HT1080 (cell line): ENCODE measurements at places on chromosomes 13 and 19. TPM values are rescaled to one million over a fixed set of nuclear protein-coding genes. Genes with fewer than 3 reads are reported as not detected.
A peak's percentile ranks its signal among the peaks of the same experiment; 100 is the strongest.

GRCh38 chr13:35996360-35996759, 134.8 kb downstream of the DCLK1 start:
- DNase-seq: no peak

- DNase-seq: no peak
These were observed 145.3 kb downstream of the PDS5B start for GRCh38 chr13:32731576-32731975.

DNA sequence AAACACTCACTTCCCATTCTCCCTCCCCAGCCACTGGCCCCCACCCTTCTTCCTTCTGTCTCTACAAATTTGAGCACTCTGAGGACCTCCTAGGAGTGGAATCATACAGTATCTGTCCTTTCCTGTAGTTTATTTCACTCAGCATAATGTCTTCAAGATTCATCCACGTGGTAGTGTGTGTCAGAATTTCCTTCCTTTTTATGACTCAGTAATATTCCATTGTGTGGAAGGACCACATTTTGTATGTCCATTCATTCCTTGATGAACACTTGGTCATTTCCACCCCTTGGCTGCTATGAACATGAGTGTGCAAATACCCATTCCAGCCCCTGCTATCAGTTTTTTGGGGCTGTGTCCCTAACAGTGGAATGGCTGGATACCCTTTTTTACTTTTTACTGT, 9.8 kb downstream of the KLF2 start:
- peak; percentile 28 for DNase-seq

DNA sequence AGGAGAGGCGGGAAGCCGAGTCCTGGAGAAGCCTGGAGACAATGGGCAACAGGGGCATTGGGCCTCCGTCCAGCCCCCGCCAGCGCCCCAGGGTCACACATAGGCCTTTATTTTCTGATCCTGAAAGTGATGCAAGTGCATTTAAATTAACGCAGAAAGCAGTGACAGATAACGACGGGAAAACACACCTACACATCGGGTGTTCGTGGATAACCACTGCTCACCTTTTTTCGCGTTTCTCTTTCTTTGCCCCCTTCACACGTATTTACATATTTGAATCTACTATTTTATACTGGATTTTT, 30.4 kb upstream of the GRTP1 start:
- DNase-seq: no peak

GRCh38 chr13:27977476-27978300, 8.6 kb upstream of the CDX2 start:
- DNase-seq: no peak

DNA sequence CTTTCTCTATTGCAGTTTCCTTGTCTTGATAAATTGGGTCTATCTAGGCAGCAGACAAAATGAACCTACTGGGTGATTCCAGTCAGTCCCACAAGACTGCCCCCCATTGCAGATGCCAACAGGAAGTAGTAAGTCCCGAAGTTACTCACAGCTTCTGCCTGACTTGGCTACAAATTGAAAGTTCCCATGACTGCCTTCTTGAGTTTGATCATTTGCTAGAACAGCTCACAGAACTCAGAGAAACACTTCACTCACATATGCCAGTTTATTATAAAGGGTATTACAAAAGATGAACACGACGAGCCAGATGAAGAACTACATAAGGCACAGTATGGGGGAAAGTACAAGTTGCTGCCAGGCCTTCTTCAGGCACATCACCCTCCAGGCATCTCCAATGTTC, 50.0 kb downstream of the TEX26 start:
- no peak for DNase-seq

DNA sequence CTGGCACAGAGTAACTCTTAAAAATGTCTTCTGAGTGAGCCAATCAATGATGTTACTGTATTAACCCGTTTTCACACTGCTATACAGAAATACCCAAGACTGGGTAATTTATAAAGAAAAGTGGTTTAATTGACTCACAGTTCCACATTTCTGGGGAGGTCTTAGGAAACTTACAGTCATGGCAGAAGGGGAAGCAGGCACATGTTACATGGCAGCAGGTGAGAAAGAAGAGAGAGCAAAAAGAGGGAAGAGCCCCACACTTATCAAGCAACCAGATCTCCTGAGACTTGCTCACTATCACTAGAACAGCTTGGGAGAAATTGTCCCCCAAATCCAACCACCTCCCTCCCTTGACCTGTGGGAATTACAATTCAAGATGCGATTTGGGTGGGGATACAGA, 97.6 kb upstream of the MIR17HG start:
- DNase-seq: no peak

- no peak for DNase-seq
These were observed 270.6 kb downstream of the PCDH20 start for GRCh38 chr13:61144834-61145593.

- no peak for DNase-seq
These were observed 648.7 kb downstream of the UQCRFS1 start for GRCh38 chr19:28563964-28564921.

DNA sequence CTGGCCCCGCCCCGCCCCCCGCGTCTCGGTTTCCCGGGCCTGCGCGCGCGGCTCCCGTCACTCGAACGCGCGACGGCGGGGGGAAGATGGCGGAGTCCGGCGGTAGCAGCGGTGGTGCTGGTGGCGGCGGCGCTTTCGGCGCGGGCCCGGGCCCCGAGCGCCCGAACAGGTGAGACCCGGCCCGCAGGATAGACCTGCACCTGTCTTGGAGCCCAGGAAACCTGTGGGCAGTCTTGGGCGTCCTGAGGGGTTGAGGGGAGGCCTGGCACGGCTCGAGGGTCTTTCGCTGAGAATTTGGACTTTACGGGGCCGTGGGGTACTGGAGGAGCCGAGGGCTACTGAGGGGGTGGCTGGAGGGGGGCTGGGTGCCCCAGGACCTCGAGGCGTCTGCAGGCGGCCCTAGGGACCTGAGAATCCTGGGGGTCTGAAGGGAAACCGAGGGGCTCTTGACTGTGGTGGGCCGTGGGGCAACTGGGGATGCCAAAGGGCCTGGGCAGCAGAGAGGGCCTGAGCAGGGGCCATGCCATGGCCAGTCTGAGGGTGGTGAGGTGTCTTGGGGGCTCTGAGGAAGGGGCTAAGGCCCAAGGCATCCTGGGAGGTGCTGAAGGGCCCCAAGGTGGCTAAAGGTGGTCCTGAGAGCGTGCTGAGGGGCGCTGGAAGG, at the start of gene KLHL26:
Gene KLHL26, plus strand, starts transcription at position 60 of the 661 bp plus-strand sequence. Its CDS starts 27 bp downstream, at position 87.
- no peak for DNase-seq

GRCh38 chr13:80052286-80052685, 288.6 kb downstream of the SPRY2 start:
- no peak for DNase-seq

- DNase-seq: no peak
These were observed 11.8 kb downstream of the FXYD5 start for GRCh38 chr19:35166100-35167063.

GRCh38 chr19:42281146-42281826, 12.2 kb downstream of the CIC start:
- peak; percentile 67 for DNase-seq

DNA sequence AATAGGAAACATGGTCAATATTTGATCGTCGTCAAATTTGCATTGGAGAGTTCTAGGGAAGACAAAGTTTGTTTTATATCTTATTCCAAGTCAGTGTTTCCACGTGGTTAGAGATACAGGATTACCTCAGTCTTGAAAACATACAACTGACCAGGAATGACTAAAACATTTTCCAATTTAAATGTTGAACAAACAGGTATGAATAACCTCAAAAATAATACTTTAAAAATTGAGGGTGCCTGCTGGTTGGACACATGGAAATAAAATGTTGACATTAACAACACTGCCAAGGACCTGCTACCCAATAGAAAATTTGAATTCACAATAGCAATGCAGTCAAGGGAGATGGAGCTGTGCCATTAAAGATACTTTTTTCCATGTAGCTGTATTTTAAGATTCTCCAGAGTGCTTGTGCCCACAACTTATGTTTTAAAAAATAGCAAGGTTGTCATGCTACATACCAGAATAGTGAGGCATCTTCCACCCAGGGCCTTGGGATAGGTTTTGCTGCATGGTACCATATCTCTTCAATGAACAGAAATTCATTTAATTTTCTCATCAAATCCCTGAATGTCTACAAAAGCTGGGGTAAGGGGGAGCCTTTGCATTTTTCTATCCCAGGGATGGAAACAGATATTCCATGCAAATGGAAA, 260.8 kb downstream of the EFNB2 start:
- DNase-seq: no peak

- DNase-seq: peak; percentile 40
These were observed 2.3 kb downstream of the WDR83 start for GRCh38 chr19:12668932-12669269.

DNA sequence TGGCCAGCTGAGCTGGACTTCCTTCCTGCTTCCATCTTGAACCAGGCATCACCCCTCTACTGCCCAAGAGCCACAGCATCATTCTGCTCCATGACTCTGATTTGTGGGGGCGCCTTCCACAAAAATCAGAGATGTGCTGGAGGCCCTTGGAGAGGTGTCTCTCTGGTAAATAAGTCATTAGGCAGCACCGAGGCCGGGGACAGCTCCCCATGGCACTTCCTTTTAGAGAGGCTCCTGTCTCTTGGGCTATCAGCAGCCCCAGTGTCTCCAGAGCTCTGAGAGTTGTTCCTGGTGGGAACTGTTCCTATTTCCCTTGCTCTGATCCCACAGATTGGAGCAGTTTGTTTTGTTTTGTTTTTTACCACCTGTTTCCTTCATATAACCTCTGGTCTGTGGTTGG, 19.9 kb downstream of the NWD1 start:
- DNase-seq: no peak

DNA sequence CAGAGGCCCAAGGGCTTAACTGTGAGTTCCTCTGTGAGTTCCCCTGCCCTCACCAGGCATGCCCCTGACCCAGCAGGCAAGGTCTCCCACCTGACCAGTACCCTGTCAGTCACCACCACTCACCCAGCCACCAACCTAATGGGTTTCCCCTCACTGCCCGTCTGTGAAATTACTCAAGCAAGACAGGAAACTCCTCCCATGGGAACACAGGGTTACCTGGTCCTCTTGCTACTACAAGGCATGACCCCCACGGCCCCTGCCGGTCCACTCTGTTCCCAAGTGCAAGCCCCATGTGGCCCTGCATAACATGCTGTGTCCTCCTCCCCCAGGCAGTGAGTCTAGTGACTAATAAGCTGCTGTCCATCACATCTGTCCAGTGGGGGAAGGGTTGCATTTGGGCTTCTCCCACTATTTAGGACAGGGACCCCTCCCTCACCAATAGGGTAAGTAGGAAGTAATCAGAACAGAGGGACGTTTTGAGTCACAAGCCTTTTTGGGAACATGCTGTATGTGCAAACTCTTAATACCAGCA, 8.0 kb upstream of the DHRS12 start:
- peak; percentile 44 for DNase-seq

GRCh38 chr19:53538378-53539109, 599 bp downstream of the ZNF331 start:
- DNase-seq: no peak

DNA sequence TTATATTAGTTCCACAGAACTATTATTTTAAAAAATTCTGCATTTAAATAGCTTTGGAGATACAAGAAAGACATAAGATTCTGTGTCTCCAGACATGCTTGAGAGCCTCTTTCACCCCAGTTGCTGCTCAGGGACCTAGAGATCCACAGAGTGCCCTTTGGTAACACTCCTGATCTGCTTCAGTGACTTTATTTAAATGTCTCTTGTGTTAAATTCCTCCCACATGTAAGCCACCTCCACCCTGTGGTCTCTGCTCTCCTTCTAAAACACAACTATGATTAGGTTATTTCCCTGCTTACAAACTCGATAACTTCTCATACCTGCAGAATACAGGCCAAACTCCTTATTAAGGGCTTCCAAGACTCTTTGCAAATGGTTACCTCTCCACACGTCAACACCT, 141.0 kb downstream of the RFC3 start:
- DNase-seq: no peak

The PCSK4 gene
- 0.10 and 1.0 TPM in 2 replicates for total RNA-seq

The ZNF888 gene
- 0.03 TPM in 1 of 2 replicates, not detected in the other for total RNA-seq

The KCNJ14 gene
- total RNA-seq: 0.40 and 0.79 TPM in 2 replicates

The SGTA gene
- total RNA-seq: 104 and 131 TPM in 2 replicates

The ZFP14 gene
- total RNA-seq: 0.98 and 1.3 TPM in 2 replicates

The RBM26 gene
- 21.8 and 22.0 TPM in 2 replicates for total RNA-seq

The KCTD15 gene
- 47.9 and 58.5 TPM in 2 replicates for total RNA-seq

The CCDC70 gene
- not detected in 2 replicates for total RNA-seq

The CACNG8 gene
- 0.45 and 1.4 TPM in 2 replicates for total RNA-seq

The EFNA2 gene
- 0.45 TPM in 1 of 2 replicates, not detected in the other for total RNA-seq

The CCL25 gene
- total RNA-seq: not detected in 2 replicates
